ENCODE measurements at places on chromosomes 5 and 9.
A peak's percentile ranks its signal among the peaks of the same experiment; 100 is the strongest.

GRCh38 chr5:78805474-78806124 lies 157.0 kb upstream of the LHFPL2 start:
- DNase-seq: no peak

DNA sequence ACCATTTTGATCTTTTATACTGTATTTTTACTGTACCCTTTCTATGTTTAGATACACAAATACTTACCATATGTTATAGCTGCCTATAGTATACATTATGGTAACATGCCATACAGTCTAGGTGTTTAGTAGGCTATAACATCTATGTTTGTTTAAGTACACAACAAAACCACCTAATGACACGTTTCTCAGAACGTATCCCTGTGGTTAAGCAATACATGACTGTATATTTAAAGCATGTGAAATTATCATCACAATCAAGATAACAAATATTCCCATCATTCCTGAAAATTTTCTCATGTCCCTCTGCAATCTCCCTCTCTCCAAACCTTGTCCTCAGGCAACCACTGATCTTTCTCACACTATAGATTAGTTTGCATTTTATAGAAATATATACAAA lies 66.4 kb upstream of the SUSD1 start:
- DNase-seq: peak; percentile 3

GRCh38 chr9:126109575-126109974 lies 217.1 kb upstream of the MVB12B start:
- DNase-seq: no peak

- DNase-seq: no peak
Observed at GRCh38 chr9:114452219-114453165, 52.8 kb downstream of the WHRN start.

GRCh38 chr9:17611917-17612316 lies 33.1 kb downstream of the SH3GL2 start:
- DNase-seq: no peak

DNA sequence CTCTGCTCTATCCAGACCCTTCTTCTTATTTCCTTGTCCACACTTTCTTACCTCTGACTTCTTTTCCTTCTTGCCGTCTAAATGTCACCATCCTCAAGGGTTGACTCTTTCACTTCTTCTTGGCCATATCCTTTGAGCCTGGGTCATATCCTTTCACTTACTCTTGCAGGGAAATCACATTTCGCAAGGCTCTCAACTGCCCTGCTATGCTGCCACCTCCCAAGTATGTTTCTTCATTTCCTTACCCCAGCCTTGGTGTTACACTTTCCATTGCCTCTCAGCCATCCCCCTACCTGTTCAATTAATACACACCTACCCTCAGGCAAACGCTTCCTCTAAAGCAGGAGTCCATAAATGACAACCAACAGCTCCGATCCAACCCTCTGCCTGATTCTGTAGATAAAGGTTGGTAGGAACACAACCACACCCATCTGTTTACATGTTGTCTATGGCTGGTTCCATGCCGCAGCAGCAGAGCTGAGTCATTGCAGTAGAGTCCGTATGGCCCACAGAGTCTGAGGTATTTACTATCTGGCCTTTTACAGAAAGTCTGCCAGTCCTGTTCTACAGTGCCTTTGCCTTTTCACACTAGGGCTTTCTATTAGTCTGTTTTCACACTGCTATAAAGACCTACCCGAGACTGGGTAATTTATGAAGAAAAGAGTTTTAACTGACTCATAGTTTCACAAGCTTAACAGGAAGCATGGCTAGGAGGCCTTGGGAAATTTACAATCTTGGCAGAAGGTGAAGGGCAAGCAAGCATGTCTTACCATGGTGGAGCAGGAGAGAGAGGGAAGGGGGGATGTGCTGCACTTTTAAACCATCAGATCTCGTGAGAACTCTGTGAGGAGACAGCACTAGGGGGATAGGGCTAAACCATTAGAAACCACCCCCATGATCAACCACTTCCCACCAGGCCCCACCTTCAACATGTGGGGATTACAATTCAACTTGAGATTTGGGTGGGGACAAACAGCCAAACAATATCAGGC lies 97.9 kb downstream of the SV2C start:
- no peak for DNase-seq

DNA sequence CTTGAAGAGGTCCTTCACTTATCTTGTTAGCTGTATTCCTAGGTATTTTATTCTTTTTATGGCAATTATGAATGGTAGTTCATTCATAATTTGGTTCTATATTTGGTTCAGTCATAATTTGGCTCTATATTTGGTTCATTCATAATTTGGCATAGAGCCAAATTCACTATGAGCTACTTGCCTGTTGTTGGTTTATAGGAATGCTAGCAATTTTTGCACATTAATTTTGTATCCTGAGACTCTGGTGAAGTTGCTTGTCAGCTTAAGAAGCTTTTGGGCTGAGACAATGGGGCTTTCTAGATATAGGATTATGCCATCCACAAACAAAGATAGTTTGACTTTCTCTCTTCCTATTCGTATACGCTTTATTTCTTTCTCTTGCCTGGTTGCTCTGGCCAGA lies 142.2 kb downstream of the PLCXD3 start:
- DNase-seq: peak; percentile 8

GRCh38 chr5:134086943-134087305 lies 27.6 kb upstream of the TCF7 start:
- no peak for DNase-seq

GRCh38 chr9:121398374-121398773 lies 28.3 kb upstream of the STOM start:
- peak; percentile 100 for DNase-seq

- DNase-seq: no peak
Observed at GRCh38 chr5:123382252-123382651, 41.0 kb downstream of the CEP120 start.

DNA sequence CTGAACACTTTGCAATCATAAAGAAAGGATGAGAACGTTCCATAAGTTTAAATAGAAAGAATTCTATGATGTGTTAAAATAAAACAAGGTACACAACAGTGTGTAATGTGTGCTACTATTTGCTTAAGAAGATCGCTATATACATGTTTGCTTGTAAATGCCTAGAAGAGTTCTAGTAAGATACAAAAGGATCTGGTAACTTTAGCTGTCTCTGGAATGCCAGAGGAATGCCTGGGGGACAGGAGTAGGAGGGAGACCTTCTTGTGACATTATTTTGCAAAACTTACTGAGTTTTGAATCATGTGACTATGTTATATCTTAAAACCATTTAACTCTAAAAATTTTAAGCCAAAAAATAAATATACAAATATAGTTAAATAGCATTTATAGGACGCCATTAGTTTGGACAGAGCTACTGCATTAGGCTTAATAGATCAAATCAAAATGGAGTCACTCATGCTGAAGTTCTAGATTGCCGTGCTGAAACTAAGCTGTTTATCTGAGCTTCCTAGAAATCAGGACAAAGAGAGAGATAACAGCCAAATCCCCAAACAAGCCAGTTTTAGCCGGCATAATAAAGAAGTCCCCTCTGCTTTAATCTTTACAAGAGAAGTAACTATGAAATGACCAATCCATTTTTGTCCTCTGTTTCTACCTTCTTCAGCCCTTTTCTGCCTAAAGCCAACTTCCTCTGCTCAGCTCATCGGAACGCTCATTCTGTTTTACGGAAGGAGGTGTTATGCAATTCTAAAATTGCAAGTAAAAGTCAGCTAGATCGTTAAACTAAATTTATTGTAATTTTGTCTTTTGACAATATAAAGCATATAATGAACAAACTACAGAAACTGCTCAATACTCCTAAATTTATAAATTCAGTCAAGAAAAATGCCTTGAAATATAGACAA lies 44.8 kb downstream of the LIX1 start:
- DNase-seq: no peak

GRCh38 chr5:33762859-33763258 lies 128.9 kb downstream of the ADAMTS12 start:
- DNase-seq: no peak

- DNase-seq: no peak
Observed at GRCh38 chr9:76893395-76893932, 12.4 kb downstream of the PRUNE2 start.

GRCh38 chr5:166509085-166509484 lies 1782.4 kb upstream of the WWC1 start:
- peak; percentile 1 for DNase-seq

GRCh38 chr5:134844252-134844651 lies 1.5 kb upstream of the C5orf24 start:
- no peak for DNase-seq

- no peak for DNase-seq
Observed at GRCh38 chr5:103216137-103216536, 42.4 kb upstream of the MACIR start.
